ENCODE measurements at places on chromosomes 2 and 18.

GRCh38 chr2:109218792-109219126, 89.8 kb downstream of the SH3RF3 start:
- no peak for DNase-seq

DNA sequence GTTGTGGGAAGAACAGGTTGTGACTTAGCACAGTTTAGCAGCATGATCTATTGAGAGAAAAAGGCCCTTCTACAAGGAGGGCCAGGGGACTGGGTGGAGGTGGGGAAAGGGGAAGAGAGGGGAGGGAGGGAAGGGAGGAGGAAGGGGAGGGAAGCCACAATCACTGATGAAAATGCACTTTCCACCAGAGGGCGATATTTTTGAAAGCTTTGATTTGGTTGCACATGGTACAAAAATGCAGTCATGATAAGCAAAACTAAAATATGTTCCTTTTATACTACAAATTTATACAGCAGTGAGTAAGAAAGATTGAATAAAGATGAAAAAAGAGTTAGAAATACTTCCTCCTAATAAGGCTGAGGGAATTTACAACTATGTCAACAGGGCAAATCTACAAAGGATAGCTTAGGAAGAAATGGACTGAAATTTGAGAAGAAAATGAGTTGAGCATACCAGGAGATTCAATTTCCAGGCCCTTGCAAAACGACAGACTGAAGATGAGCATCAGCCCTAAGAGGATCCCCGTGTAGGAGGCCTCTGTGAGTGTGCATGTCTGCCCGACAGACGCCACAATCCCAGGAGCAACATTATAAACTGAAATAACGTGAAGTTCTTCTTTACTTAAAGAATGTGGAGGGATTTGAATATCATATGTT, 17.2 kb downstream of the SH3YL1 start:
- peak; percentile 19 for DNase-seq

DNA sequence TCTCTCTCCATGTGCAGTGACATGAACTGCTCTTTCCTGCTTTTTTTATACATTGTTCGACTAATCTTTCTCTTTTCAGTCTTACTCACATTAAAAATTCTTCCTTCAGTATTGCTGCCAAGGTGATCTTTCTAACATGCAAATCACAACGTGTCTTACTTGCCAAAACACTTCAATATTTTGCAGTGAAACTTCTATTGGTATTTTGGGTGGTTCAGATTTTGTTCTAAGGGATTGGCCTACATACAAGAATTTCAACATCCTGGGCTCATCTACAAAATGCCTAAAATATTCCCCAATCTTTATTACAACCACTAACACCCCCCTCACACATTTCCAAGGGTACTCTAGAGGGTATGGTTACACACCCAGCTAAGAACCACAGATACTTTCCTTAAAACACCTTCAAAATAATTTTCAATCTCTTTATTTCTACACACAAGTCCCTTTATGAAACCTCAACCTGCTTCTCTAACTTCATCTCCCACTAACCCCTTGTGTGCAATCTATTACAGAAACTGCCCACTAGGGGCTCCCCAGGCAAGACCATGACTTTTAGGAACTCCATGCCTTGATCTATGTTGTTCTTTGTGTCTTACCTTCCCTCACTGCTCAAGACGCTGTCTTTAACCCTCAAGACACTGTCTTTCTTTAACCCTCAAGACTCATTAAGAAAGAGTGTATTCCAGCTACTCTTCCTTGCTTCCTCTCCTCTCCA, 50.9 kb downstream of the COL3A1 start:
- DNase-seq: no peak

- no peak for DNase-seq
Observed at GRCh38 chr2:29245742-29246382, 130.6 kb downstream of the CLIP4 start.

GRCh38 chr2:15457868-15458267, 103.3 kb downstream of the NBAS start:
- no peak for DNase-seq

Data from effector CD4-positive, alpha-beta T cell (primary cell).